ENCODE measurements at places on chromosomes 5 and 9. TPM values are rescaled to one million over a fixed set of nuclear protein-coding genes. Genes with fewer than 3 reads are reported as not detected.

Gene SPINK1
- total RNA-seq, result 1.4 TPM

Gene SGCD
- 0.04 TPM for total RNA-seq

Gene SLC9A3
- 1.8 TPM for total RNA-seq

Gene PCDHGA2
- total RNA-seq, result not detected

Gene C9orf50
- not detected for total RNA-seq

Gene MYOT
- not detected for total RNA-seq

Gene GNA14
- 5.5 TPM for total RNA-seq

Gene PAEP
- not detected for total RNA-seq

Gene CCDC152
- total RNA-seq, result 6.6 TPM

Gene TGFBR1
- 23.4 TPM for total RNA-seq

Gene TSLP
- 0.15 TPM for total RNA-seq

Gene IFNK
- not detected for total RNA-seq

Gene PNPLA7
- total RNA-seq, result 0.07 TPM
